ENCODE measurements at places on chromosomes 16 and 17.

DNA sequence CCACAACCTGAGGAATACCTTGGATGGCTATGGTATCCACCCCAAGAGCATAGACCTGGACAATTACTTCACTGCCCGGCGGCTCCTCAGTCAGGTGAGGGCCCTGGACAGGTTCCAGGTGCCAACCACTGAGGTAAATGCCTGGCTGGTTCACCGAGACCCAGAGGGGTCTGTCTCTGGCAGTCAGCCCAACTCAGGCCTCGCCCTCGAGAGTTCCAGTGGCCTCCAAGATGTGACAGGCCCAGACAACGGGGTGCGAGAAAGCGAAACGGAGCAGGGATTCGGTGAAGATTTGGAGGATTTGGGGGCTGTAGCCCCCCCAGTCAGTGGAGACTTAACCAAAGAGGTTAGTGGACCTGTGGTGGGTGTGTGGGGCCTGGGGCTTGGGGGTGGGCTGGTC is 3.1 kb downstream of the NFE2L1 start:
- no peak for DNase-seq

DNA sequence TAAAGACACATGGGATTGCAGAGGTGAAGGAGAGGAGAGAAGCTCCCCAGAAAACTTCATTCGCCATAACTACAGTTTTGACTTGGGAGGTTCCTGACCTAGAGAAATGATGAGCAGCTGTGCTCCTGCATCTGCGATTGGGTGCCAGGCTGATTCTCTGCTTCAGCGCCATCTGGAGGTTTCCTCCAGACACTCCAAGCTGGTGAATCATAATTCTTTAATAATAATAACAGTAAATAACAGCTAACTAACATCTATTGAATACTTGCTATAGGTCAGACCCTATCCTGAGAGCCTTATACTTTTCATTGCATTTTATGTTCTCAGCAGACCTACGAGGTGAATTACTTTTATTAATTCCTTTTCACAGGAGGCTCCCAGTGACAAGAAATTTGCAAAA is 575.8 kb downstream of the TOX3 start:
- no peak for DNase-seq

GRCh38 chr17:40463122-40463550 is 19.9 kb downstream of the IGFBP4 start:
- no peak for DNase-seq

- no peak for DNase-seq
These were observed 21.4 kb upstream of the GPT2 start for GRCh38 chr16:46862555-46863447.

- no peak for DNase-seq
These were observed 2.0 kb upstream of the KRTAP2-3 start for GRCh38 chr17:41061964-41062363.

DNA sequence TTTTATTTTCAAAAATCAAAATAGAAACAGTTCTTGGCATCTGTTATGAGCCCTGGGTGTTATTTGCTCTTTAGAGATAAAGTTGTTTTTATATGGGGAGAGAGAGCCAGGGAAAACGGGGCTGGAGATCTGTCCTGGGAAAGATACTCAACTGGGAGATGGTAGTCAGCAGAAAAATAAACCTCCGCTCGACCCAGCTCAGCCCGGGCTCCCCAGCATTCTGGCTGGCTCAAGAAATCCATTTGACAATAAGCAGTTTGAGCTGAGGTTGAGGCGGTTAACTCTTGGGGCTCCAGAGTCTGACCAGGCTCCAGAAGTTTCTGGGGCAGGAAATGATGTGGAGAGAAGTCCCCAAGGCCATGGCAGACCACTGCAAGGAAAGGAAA is 151.9 kb downstream of the IRX5 start:
- no peak for DNase-seq

GRCh38 chr16:16016388-16016964 is 67.1 kb downstream of the ABCC1 start:
- DNase-seq: no peak

GRCh38 chr16:67563708-67564468 is 1.6 kb downstream of the CTCF start:
- peak; percentile 37 for DNase-seq

DNA sequence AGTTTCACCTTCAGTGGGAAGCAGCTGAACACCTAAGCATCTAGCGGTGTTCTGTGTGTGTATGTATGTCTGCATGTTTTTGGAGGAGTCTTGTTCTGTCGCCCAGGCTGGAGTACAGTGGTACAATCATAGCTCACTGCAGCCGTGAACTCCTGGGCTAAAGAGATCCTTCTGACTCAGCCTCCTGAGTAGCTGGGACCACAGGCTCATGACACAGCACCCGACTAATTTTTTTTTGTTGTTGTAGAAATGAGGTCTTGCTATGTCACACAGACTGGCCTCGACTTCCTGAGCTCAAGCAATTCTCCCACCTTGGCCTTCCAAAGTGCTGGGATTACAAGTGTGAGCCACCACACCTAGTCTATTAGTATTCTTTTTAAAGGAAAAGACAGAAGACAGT is 30.2 kb upstream of the FAAP100 start:
- no peak for DNase-seq

- no peak for DNase-seq
These were observed 1.2 kb upstream of the ZMYND15 start for GRCh38 chr17:4738136-4739121.

DNA sequence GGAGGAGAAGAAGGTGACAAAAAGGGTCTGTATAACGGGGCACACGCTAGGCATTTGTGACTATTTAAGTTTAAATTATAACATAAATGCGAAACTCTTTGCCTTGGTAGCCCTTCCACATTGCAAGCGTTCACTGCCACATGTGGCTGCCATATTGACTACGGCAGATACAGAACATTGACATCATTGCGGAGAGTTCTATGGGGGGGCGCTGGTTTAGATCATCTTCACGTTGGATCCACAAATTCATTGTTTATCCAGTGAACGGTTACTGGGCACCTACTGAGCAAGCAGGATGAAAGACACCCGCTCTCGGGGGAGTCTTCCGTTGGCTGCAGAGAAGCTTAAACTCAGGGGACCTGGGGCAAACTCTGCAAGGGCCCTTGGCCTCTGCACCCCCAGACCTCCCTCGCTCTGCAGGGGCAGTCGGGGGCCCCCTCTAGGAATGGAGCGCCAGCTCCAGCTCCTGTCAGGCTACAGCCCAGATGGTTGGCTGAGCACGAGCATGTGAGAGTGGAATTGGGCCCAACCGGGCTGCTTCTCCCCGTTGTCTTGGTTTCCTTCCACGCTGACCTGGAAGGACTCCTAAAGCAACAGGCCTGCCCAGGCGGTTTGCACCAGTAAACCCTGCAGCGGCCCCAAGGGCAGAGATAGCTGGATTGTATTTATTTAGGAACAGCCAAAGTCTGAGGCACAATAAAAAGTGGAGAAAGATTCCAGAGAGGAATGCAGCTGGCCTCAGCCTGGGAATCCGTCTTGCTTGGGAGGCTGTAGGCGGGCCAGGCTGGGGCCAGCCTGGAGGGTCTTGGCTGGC is 172.2 kb downstream of the SEC14L1 start:
- no peak for DNase-seq

DNA sequence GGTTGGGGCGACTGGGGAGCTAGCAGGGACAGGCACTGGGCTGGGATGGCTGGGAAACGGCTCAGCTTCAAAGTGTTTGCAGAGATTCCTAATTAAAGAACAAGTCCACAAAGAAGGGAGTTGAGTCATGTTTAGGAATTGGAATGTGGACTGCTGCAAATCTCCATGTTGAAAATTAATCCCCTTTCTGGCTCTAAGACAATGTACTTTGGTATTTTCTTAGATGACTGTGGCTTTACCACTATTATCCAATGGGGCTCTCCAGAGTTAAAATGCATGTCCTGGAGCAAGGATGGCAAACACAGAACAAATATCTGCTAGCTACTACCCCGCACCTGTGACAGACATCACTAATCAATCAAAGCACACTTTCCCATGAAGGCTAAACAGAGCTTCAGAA is 22.2 kb upstream of the WSCD1 start:
- DNase-seq: no peak

DNA sequence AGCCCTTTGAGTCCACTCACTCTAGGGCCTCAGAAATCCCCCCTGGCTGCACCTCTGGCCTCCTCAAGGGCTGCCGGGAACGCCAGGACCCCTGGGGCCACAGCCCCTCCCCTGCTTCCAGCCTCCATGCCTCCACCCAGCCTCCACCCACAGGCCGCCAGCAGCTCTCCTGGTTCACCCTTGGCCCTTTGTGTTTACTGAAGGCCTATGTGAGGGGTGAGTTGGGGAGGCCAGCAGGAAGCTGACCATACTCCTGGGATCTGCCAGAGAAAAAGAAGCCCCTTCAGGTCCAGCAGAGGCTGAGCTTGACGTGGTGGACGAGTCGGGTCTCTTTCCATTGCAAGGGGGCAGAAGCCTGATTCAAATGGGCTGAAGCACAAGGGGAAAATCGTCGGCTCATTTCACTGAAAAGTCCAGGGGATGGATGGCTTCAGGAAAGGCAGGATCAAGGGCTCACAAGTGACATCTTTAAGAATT is 18.3 kb upstream of the ATP2A3 start:
- DNase-seq: no peak

DNA sequence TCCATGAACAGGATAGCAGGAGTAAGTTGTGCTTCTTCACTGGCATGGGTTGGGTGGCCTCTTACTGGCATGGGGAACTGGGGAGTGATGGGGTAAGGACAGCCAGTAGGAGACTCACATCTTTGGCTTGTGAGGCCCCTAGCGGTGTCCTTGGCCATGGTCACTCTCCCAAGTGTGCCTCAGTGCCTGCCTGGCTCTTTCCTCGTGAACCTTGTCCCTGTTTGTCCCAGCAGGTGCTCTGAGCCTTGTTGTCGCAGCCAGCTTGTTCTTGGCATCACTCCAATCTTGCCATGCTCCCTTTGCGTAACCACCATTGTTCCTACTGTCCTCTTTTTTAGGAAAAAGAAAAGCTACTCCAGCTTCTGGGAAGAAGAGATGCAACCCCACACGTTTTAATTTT is 53.6 kb upstream of the SDK2 start:
- DNase-seq: no peak

DNA sequence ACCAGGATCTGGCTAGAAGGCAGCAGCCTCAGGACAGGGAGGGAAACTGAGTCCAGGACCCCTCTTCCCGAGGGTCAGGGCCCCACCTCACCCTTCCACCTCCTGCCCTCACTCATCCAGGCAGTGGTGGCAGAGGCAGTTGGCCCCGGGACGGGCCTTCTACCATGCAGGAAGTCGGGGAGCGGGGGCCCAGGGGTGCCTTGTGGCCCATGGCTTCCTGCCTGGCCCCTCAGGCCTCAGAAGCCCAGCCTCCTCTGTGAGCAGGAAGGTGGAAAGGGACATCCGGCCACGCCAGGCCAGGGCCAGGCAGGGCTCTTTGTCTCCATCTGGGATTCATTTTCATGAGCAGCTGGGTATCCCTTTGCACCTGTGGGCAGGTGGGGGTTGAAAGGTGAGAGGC is 58.5 kb downstream of the BAHCC1 start:
- DNase-seq: no peak

GRCh38 chr16:588639-588888 is 1.3 kb upstream of the RAB40C start:
- no peak for DNase-seq

DNA sequence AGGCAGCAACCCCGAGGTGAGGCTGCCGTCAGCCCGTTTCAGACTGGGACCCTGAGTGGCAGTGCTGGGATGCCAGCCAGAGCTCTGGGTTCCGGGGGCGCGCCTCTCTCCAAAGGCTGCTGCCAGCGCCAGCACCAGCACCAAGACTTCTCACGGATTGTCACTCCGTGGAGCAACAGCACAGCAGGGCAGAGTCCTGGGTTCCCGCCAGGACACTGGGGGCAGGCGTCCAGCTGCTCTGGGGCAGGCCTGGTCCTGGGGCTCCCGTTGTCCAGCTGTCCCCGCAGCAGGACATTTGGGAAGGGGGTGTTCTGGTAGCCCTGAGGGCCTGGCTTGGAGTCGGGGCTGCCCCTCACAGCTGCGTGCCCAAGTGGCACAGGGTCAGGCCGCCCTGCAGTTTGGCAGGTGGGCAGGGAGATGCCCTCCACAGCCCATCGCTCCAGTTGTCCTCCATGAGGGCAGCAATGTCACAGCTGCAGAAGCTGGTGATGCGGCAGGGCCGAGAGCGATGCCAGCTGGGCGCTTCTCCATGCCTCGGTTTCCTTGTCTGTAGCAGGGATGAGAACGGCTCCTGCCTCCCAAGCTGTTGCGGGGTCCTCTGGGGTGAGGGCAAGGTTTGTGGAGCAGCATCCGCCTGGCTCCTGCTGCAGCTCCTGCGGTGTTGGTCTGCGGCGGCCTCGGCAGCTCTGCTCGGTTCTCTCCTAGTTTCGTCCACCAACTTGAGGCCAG is 137.3 kb upstream of the CIBAR2 start:
- DNase-seq: no peak

Measured in activated naive CD4-positive, alpha-beta T cell treated with anti-CD3 and anti-CD28 coated beads, Interleukin-2, amount 50 U/mL, for 72 hours (primary cell).